ENCODE measurements at places on chromosomes 5 and 9.

- peak; percentile 53 for DNase-seq
These were observed 214.9 kb upstream of the WWC1 start for GRCh38 chr5:168076561-168076991.

DNA sequence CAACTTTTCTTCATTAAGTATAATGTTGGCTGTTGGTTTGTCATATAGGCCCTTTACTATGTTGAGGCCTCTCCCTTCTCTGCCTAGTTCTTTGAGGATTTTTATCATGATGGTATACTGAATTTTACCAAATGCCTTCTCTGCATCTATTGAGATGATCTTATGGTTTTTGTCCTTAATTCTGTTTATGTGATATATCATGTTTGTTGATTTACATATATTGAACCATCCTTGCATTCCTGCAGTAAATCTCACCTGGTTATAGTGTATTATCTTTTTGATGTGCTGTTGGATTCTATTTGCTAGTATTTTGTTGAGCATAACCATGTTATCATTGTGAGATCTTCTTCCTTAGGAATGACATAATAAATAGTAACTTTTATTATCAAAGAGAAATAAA lies 362.9 kb downstream of the CCDC171 start:
- DNase-seq, result no peak

- DNase-seq, result no peak
These were observed 30.1 kb upstream of the SNX24 start for GRCh38 chr5:122815218-122815767.

- no peak for DNase-seq
These were observed 124.9 kb downstream of the PPP2R2B start for GRCh38 chr5:146753641-146754040.

DNA sequence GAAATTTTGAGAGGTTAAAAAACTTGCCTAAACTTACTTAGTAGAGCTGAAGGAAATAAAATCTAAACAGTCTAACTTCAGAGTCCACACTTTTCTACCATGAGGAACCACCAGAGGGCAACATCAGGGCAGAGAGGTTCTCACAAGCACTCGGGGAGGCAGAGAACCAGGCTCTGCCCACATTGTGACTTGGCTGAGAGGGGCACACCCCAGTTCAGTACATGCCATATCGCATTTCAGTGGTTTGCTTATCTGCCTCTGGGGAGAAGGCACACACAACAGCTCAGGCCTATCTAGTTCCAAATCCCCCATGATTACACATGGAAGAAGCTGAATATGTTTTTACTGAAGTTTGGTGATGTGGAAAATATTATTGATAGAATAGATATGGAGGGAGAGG lies 49.2 kb downstream of the EQTN start:
- DNase-seq, result peak; percentile 59

GRCh38 chr5:124752854-124753720 lies 6.6 kb upstream of the ZNF608 start:
- DNase-seq, result no peak

- no peak for DNase-seq
These were observed 48.6 kb downstream of the UGCG start for GRCh38 chr9:111945216-111945615.

GRCh38 chr5:180852495-180852894 lies 8.6 kb downstream of the ZFP62 start:
- no peak for DNase-seq

DNA sequence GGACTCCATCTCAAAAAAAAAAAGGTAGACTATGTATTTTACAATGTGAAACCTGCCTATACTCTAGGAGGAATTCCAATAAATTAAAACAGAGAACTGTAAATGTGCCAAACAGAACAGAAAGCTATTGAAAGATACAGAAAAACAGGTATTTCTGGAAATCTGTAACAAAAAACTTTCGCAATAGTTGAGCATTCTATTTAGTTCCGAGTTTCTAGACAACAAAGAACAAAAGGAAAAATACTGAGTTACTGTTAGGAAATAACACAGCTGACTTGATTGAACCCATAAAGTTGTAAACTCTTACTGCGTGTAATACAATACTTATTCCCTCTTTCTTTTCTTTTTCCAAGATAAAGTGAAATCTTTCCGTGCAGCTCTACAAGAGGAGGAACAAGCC lies 18.6 kb downstream of the DIMT1 start:
- DNase-seq, result no peak

- no peak for DNase-seq
These were observed 8.8 kb upstream of the DBH start for GRCh38 chr9:133627341-133627740.

DNA sequence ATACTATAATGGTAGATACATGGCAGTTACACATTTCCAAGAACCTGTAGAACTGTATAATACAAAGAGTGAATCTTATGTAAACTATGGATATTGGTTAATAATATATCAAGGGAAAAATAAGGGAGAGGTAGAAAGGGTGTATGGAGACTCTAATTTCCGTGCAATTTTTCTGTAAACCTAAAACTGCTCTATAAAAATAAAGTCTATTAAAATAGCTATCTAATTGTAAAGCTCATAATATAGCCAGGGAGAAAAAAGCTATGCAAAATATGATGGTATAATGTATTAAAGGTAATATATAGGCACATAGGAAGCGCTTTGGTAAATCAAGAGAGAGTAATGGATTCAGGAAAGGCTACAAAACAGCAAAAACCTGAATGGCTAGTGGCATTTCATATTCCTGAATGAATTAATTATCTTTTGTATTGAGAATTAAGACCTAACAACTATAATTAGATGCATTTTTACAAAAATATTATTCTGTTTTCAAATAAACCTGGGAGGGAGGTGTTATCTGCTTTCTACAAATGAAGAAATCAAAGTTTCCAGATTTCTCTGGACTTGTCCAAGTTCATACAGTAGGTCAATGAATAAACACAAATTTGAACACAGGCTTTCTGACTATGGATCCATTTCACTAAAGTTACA lies 22.8 kb downstream of the ANXA1 start:
- no peak for DNase-seq

DNA sequence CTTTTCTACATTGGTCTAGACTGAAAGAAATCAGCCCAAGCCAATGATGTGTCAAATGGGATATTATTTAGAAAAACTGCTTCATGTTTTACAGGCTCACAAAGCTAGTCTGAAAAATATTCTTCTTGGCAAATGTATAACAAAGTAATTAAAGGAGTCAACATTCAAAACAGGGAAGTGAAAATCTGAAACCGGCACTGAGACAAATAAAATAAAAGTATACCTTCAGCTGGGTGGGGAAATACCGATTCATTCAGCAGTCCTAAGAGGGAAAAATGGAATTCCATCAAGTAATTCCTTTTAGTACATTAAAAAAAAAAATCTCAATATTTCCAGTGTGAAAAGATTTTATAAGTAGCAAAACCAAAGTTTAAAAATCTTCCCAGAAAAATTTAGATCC lies 259.6 kb upstream of the SLC24A2 start:
- no peak for DNase-seq

- no peak for DNase-seq
These were observed 145.4 kb downstream of the CD180 start for GRCh38 chr5:67051164-67051563.

- DNase-seq, result no peak
These were observed 593.1 kb downstream of the IRX1 start for GRCh38 chr5:4188704-4189103.

DNA sequence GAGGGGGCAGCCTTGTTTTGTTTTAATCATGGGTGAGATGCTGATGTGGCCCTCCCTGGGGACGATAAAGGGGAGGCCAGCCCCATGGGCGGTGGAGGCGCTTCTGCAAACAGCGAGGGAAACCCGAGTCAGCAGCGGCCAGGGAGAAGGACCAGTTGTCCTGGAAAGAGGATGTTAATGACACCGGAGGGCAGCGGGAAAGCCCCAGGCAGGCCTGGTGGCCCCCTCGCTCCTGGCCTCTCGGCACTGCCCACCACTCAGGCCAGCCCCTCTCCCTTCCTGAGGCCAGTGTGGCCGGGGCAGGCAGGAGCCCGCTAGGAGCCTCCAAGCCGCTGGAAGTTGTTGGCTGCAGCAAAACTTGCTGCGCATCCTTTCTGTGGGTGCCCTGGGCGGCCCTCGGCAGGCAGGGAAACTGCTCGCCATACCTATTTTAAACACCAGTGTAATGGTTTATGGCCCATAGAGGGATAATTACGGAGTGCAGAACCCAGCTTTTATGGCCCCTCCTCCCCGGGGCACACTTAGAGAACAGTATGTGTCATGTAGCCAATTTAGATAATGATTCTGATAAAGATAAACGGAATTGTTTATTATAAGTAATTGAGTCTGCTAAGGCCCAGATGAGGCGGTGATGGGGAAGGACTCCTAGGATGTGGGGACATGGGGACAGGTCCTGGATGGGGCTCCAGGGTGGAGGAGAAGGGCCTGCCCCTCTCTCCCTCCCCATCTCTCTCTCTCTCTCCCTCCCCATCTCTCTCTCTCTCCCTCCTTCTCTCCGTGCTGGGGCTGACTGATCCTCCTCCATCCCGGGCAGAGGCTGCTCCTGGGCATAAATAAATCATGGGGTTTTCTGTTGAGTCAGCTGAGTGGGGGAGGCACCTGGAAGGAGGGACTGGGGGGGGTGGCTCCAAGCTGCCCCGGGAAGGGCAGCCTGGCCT lies 36.9 kb downstream of the LMX1B start:
- DNase-seq, result no peak

All from lower lobe of right lung (tissue), 2 donors.